ENCODE measurements at places on chromosomes 2 and 18. TPM values are rescaled to one million over a fixed set of nuclear protein-coding genes. Genes with fewer than 3 reads are reported as not detected.

Gene NAT8
- not detected for total RNA-seq

Gene UCN
- total RNA-seq: 0.84 TPM

Gene MARCHF4
- 0.08 TPM for total RNA-seq

Gene ONECUT2
- total RNA-seq: 0.03 TPM

Gene TXNDC2
- total RNA-seq: not detected

Gene LCLAT1
- total RNA-seq: 30.9 TPM

Gene IGFBP5
- total RNA-seq: 156 TPM
